Myocyte (in vitro differentiated cells): ENCODE measurements at places on chromosomes 16 and 17. TPM values are rescaled to one million over a fixed set of nuclear protein-coding genes. Genes with fewer than 3 reads are reported as not detected.
A peak's percentile ranks its signal among the peaks of the same experiment; 100 is the strongest.

DNA sequence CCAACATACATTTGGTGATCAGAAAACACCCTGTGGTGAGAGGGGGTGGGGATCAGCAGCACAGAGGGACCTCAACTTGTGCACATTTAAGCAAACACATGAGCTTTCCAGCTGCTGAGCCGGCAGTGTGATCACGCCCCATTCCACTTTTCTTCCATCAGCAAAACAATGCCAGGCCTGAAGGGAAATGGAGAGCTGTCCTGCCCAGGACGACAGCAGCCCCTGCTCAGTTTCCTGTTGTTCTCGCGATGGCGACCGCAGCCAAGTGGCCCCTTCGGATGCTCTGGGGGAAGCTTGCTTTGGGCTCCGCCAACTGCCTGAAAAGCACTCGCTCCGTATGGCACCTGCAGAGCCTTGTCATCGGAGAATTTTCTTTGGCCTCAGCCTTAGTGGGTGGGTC lies 272.3 kb downstream of the FOXL1 start:
- DNase-seq, result no peak

DNA sequence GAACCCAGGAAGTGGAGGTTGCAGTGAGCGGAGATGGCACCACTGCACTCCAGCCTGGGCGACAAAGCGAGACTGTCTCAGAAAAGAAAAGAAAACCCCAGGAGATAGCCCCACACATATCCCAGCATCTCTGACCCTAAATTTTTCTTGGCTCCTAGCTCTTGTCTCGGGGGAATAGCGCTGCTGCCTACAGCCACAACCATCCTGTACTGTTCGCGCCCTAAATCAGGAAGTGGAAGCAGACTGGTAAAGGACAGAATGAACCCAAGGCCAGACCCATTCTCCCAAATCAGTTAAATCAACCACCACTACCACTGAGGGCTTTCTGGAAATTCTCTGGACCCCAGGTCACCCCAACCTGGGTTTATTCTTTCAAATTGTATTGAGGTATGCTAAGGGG lies 1.7 kb downstream of the CTDNEP1 start:
- DNase-seq, result no peak

DNA sequence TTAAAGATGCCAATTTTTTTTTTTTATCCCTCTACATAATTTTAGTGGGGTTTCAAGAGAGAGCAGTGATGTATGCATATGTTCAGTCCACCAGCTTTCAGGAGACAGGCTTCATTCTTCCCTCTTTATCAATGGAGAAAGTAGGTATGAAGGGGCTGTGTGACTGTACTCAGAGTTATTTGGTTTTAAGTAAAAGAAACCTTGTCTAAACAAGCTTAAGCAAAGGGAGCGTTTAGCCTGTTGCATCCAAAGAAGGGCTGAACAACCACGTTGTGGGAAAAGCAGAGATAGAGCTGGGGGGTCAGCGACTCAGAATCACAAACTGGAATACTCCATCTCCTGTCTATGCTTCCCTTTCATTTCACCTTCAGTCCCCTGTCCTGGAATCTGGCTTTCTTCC lies 50.4 kb upstream of the HAS3 start:
- DNase-seq, result no peak

GRCh38 chr17:33858121-33858520 lies 397.0 kb upstream of the CCL2 start:
- no peak for DNase-seq

CCL4L2 gene
- not detected in 2 replicates for total RNA-seq

DNA sequence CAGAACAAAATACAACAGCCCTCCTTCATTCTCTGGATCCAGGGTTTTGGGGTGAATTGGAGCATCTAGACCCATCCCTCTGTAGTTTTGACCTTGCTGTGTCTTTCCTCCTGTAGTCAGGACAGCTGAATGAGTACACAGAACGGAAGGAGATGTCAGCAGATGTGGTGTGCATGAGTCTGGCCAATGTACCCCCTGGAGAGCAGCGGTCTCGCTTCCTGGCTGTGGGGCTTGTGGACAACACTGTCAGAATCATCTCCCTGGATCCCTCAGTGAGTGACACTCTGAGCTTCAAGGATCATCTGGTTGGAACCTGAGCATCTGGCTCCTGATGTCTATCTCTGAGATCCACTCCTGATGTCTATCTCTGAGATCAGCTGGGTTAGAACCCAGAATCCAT lies 32.4 kb downstream of the SF3B3 start:
- DNase-seq, result no peak

ZNF423 gene
- 0.21 and 1.4 TPM in 2 replicates for total RNA-seq

- no peak for DNase-seq
Observed at GRCh38 chr16:23288726-23289512, 13.2 kb upstream of the SCNN1B start.

DNA sequence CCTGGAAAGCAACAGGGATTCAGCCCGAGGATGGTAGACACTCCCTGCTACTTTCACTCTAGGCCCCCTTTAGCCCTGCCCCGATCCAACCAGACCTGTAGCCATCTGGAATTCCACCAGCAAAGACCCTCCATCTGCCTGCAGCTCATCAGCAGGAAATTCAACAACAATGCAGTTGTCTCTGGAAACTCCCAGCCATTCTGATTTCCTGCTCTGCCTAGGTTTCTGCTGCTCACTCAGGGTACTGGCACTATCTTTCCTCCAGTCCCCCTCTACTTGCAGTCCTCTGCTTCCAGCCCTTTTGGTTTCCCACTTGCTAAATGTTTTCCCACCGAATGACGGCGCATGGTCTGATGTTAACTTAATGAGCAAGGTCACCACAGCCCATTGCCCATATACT lies 2.7 kb upstream of the SP6 start:
- no peak for DNase-seq

GRCh38 chr17:2022647-2023240 lies 2.4 kb downstream of the RTN4RL1 start:
- no peak for DNase-seq

GRCh38 chr16:10539236-10539635 lies 41.2 kb downstream of the EMP2 start:
- peak; percentile 87 for DNase-seq

CDT1 gene
- total RNA-seq, result 0.16 and 1.9 TPM in 2 replicates

ST6GALNAC1 gene
- 0.21 TPM in 1 of 2 replicates, not detected in the other for total RNA-seq

DNA sequence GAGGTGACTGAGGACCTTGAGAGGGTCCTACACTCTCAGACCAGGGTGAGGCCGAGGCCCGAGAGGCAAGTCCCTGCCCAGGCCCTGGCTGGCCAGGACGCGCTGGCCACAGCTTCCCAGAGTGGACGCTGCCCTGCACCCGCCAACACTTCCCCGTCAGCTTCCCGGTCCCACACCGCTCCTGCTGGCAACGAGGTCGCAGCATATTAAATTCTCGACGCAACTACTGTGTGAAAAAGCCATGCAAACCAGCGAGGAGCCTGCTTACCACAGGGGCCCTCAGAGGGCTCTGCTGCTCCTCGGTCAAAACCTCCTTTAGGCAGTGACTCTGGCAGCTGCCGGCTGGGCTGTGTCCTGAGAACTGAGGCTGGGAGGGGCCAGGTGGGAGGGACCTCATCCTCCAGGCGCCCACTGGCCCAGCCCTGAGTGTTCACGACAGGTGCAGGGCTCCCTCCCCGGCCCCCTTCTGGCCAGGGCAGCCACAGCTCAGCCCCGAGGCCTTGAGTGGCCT lies 2.1 kb upstream of the TEX19 start:
- peak; percentile 88 for DNase-seq

MT3 gene
- not detected in 2 replicates for total RNA-seq

DNAI2 gene
- not detected in 2 replicates for total RNA-seq

DNA sequence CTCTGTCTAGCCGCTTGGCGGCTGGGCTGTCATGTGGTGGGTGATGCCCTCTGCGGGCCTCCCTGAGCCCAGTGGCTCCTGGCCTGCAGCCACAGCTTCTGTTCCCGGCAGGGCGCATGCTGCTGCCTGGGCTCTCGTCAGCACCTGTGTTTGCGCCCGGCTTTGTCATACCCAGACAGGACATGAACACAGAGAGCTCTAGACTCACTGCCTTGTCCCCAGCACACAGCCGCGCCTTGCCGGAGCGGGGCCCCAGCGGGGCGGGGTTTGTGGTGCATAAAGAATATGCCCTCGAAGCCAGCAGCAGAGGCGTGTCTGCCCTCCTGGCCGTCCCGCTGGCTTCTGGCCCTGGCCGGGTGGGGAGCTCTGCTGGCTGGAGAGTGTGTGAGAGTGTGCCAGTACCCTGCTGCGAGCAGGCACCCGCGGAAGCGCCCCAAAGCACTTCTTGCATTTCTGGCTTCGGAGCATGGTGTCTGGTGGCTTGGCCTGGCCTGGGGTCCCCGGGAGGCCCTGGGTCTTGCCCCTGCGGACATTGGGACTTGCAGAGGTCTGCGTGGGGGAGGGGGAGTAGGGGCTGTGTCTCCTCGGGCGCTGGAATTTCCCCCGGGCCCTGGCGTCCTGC lies 14.4 kb downstream of the ASPSCR1 start:
- peak; percentile 93 for DNase-seq

TBCD gene
- 25.4 and 33.8 TPM in 2 replicates for total RNA-seq

DNA sequence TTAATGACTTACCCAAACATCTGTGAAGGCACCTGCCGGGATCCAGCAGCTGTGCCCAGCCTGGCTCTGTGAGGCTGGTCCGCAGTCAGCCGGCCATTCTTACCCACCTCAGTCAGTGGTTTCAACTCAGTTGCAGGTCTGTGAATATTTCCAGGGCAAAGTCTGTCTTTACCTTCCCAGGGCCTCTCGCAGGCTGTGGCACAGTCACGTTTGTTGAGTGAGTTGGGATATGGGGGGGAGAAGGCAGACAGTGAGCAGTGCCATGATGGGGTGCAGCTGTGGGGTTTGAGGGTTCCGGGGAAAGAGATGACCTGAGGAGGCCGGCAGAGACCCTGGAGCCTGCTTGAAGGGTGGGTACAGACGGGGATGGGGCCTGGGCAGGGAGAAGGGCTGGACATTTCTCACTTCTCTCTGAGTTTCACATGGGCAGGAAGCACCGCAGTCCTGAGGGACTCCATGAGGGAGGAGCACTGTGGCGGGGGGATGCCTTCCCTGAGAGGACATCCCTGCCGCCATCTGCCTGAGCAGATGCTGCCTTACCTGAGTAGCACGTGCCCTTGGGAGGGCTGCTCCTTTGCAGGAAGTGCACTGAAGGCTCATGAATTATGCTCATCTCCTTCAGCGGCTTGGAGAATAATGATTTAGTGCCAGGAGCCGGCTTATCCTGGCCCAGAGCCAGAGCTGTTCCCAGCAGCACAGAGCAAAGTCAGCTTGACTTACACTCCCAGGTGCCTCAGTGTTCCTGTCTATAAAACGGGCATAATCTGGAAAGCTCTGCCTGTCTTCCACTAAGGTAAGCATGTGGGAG lies 48.1 kb downstream of the KSR1 start:
- DNase-seq, result no peak

DNA sequence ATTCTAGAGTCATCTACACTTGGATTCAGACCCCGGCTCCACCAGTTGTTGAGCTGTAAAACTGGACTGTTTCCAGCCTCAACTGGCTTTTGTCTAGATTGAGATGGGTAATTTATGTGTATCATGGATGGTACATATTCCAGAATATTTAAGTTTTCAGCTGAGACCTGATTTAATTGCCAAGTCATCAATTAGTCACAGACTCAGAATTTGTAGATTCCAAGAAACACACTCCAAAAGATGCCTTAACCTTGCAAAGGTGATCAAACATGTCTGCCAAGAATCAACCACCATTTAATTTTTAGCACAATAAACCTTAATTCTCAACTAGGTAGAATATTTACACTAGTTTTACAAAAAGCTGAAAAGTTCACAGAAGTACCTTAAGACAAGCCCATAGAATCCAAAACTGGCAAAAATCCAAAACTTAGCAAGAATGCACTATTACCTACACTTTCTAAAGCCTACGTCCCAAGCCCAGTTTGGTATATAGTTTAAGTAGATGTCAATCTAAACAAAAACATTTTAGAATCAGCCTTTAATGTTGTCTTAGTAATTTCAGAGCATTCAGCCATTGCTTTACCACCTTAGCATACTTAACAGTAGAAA lies 17.7 kb downstream of the SIAH1 start:
- DNase-seq, result no peak

DNA sequence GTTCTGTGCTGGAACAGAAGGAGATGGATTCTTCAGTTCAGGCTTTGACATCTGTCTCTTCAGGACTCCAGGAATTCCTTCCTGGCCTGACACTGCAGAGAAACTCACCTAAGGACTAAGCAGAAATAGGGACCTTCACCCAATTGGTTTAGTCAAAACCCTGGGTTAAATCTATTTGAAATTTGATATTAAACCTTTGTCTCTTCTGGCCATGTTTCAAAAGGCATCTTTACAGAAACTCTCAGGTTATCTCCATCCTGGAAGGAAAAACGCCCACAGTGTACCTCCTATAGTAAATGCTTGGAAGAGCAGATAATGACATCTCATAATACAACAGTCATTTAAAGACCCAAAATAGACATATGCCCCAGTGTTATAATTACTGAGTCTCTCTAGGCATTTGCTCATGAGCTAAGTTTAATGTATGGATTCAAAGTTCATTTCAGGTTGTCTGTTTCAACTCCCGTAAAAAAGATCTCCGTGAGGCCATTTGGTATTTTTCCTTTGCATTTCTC lies 5.6 kb upstream of the HOXB4 start:
- no peak for DNase-seq

DNA sequence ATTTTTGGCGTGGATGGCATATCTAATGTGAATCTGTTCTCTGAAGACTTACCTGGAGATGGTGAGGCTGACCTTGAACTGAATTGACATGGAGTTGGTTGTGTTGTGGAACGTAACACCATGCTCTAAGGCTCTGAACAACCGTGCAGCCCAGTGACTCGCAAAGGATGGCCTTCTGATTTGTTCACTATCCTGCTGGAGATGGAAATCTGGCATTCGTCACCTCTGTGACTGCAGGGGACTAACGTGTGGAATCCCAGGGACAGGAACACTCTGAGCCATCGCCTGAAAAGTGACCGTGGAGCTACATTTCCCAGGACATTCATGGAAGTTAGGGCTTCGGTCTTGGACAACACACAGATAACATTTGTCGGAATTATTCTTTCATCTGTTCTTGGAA lies 61.1 kb downstream of the BANP start:
- no peak for DNase-seq

SMARCD2 gene
- total RNA-seq, result 28.5 and 28.8 TPM in 2 replicates

CIBAR2 gene
- not detected in 2 replicates for total RNA-seq

DNA sequence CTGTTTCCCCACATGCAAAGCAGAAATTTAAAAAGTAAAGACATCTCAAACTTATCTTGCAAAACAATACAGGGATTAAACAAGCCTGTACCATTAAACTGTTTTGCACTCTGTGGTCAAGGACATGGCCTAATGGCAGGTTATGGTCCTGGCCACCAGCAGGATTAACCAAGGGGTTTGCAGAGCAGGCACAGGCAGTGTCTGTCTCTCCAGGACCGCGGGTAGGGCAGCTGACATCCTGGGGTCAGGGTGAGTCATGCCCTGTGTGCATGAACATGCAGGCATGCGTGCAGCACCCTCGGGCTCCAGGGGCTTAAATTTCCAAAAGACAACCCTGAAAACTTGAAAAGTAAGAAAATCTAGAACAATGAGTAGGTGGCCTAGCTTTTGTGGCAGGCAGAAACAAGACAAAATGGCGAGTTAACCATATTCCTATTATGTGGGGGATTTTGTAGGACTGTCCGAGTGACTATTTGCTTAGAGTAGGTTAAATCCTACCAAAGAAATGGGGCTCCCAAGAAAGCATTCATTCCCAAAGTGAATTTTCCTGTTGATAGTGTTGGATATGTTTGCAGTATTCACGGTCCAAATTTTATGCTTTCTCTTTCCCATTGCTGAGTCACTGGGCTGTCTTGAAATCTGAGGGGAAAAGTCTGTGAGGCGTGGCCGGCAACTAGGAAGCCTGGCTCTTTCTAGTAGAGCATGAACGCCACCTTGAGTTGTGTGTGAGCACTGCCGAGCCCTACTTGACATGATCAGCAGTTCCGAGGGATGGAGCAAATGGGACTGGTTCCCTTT lies 158.4 kb upstream of the FAM20A start:
- DNase-seq, result peak; percentile 96
